ENCODE measurements at places on chromosomes 16 and 17.

- peak; percentile 77 for DNase-seq
Observed at GRCh38 chr17:82003411-82004381, 19.0 kb downstream of the CENPX start.

GRCh38 chr16:50596762-50597450 is 48.7 kb downstream of the NKD1 start:
- DNase-seq = no peak

GRCh38 chr16:51374346-51374745 is 223.3 kb upstream of the SALL1 start:
- DNase-seq = no peak

- DNase-seq = no peak
Observed at GRCh38 chr17:8105957-8106398, 12.3 kb downstream of the ALOXE3 start.

- DNase-seq = no peak
Observed at GRCh38 chr16:82876951-82877350, 250.2 kb downstream of the CDH13 start.

- no peak for DNase-seq
Observed at GRCh38 chr17:81508639-81509206, 3.9 kb downstream of the ACTG1 start.

- DNase-seq = no peak
Observed at GRCh38 chr17:22286337-22287041, 594.2 kb downstream of the KCNJ18 start.

DNA sequence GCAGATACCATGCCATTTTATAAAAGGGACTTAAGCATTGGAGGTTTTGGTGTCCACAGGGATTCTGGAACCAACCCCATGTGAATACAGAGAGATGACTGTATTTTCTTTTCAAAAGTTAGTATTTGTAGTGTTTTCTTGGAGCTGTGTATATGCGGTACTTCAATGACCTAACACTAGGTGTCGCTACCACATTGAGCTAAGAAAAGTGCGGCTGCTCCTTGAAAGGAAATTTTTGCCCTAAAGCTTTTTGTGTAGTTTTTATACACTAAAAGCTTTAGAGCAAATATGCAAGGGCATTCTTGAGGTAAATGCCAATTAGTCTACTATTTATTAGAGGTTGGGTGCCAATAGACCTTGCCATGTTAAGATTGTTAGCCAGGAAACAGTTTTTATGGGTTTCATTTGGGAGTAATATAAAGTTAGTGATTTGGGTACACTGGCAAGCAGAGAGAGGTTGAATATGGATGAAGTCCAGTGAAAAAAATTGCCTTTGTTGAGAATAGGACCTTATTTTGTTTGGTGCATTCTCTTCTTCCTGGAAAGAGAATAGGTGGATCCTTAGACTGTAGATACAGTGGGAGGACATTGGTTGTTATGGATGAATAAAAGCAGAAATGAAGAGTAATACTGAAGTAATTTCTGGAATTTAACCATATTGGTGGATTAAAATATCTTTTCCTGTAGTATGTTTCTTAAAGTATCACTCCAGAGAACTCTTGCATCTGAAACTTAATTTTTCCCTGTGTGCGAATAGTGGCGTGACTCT is 43.3 kb downstream of the BCAS3 start:
- DNase-seq = no peak

DNA sequence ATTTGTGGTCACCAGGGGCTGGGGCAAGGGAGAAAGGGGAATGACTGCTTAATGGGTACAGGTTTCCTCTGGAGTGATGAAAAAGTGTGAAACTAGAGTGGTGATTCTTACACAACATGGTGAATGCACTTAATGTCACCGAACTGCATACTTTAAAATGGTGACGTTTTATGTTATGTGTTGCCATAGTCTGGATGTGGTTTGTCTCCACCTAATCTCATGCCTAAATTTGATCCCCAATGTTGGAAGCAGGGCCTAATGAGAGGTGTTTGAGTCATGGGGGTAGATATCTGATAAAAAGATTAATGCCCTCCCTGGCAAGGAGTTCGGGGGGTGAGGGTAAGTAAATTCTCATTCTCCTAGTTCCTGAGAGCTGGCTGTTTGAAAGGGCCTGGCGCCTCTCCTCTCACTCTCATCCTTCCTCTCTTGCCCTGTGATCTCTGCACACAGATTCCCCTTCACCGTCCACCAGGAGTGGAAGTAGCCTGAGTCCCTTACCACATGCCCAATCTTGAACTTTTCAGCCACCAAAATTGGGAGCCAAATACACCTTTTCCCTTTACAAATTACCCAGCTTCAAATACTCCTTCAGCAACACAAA is 15.3 kb downstream of the XPO6 start:
- DNase-seq = no peak
